ENCODE measurements at places on chromosomes 7 and 10.
A peak's percentile ranks its signal among the peaks of the same experiment; 100 is the strongest.

DNA sequence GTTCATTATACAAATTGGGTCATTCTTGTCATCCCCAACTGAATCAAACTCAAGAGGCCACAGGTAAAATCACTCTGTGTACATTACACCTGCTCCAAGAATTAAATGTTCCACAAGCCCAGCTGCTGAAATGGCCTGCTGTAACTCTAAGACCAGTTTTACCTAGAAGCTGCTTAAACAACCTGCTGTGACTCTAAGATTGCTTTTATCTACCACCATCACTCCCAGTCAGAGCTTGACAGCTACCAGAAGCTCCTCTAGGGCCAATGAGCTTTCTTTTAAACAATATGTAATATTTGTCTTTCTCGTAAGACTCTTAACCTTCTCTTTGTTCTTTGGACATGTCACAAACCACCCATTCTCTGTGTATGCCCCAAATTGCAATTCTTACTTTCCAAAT lies 141.8 kb upstream of the LRGUK start:
- DNase-seq, result no peak

GRCh38 chr7:49927631-49928030 lies 154.2 kb downstream of the VWC2 start:
- no peak for DNase-seq

DNA sequence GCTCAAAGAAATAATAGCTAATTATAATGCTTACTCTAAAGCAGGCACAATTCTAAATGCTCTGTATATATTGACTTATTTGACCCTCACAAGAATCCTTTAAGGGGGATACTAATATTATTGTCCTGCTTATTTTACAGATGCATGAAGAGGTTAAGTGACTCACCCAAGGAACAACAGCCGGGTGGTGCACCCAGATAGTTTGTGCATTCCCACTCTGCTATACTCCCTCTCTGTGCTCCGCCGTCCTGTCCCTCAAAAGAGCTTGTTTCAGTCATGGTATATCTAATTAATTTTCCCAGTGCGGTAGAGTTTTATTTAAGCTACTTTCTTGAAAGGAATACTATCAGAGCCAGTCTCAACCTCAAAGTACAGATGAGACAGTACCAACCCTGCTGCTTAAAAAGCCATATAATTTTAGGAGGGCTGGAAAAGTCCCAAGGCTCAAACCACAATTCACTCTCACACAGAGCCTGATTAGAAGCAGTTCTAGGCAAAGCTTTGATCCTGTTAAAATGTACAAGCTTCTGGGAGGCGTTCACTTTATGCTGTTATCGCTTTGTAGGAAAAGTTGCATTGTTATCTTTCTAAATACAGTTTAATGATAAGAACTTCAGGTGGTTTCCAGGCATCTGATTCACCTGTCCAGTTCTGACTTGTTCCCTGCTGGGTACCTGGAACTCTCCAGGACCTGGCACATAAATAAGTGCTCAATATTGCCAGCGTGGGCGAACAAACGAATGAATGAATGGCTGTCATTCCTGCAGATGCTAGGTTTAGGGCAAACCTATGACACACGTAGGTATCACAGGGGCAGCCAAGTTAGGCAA lies 261.5 kb upstream of the KLF14 start:
- no peak for DNase-seq

DNA sequence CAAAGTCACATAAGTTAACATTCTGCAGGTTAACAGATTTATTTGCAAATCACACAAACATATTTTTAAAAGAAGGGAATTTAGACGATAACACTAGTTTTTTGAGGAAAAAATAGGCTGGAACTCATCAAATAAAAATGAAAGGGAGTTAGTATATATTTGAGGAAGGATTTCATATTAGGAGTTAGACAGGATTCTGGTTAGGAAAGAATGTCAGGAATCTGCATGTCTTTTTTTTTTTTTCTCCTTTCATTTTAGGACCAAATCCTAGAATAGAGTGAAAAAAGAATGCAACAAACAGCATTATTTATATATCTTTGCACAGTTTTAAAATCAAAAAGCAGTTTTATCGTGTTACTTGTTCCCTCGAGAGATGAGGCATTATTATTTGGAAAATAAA lies 8.9 kb upstream of the TRDMT1 start:
- DNase-seq, result no peak

GRCh38 chr7:83150310-83150709 lies 12.4 kb downstream of the PCLO start:
- no peak for DNase-seq

GRCh38 chr10:68156373-68157185 lies 47.3 kb downstream of the MYPN start:
- peak; percentile 75 for DNase-seq

DNA sequence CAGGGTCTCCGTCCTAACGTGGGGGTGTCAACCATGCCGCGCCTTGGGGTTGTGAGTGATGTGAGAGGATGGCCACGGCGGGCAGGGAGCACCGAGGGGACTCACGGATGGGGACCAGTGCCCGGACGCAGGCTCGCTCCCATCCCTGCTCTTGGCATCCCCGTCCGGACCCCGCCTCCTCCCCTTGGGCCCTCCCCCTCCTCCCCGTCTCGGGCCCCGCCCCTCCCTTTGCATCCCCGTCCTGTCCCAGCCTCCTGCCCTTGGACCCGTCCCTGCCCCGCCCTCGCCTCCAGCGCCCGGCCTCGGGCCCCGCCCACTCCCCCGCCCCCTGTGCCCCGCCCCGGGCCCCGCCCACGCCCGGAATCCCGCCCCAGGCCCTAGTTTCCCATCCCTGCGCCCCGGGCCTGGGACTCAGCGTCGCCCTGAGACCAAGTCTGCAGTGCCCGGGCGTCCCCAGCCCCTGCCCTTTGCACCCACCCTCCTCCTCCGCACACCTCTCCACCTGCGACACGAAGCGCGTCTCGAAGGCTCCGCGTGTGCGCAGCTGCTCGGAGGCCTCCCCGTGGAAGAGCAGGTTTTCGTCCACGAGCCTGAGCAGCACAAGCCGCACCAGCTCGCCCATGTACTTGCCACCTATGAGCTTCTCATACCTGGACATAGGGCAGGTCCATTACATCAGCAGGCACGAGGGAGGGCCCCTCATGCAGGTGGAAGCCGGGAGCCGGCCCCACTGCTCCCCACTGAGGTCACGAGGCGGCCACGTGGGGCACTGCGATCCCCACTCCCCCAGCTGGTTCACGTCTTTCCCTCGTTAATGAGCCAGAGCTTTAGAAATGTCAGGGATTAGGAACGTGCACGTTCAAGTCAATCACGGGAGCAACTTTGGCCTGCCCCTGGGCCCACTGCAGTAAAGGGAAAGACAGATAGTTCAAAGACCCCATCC lies 5.1 kb upstream of the MYL7 start:
- no peak for DNase-seq

- no peak for DNase-seq
These were observed 5.0 kb downstream of the TWIST1 start for GRCh38 chr7:19112274-19113001.

- no peak for DNase-seq
These were observed 290.3 kb downstream of the TNS3 start for GRCh38 chr7:47291461-47292081.

DNA sequence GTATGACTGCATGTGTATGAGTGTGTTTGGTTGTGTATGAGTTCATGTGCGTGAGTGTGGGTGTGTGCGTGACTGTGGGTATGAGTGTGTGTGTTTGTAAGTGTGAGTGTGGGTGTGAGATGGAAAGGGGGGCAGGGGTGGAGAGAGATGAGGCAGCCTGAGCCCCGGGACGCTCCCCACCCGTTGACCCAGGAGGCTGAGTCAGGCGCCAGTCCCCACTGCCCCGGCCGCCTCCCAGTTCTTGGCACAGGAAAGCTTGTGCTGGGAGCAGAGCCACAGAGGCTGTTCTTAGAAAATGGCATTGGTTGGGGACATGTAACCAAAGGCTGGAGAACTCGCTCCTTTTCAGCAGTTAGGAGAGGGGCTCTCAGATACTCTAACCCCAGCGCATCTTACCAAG lies 27.8 kb upstream of the NUB1 start:
- DNase-seq, result no peak

GRCh38 chr7:139750459-139751095 lies 27.2 kb downstream of the HIPK2 start:
- DNase-seq, result no peak

DNA sequence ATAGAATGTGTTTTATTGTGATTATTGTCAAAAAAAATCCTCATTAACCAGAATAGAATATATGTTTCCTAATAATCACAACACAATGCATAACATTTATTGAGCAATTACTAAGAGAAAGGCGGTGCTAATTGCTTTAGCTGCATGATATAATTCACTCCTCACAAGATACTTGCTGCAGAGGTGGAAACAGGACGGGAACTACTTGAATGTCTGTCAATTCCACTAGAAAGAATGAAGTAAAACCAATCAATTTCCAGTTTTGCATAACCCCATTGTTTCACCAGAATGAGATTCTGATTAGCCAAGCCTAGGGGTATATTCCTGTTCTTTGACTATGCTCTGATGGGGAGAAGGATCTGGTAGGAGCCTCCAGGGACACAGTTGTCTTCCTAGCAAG lies 239.1 kb upstream of the NRP1 start:
- no peak for DNase-seq

DNA sequence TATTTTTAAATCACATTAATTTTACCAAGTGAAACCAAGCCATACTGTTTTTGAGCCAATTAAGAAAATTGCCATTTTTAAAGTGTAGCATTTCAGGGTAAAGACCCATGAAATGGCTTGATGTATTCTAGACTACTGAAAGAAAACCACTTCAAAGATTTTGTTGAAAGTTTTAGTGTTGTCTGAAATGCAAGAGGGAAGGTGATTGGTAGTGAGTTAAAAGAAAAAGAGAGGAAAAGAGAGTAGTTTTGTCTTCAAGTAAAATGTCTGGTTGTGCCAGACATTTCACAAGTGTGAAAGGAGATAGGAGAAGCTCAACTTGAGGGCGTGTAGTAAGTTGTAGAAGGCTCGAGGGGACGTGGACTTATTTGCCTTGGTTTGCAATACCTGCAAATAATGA lies 41.6 kb downstream of the CALML5 start:
- DNase-seq, result no peak

DNA sequence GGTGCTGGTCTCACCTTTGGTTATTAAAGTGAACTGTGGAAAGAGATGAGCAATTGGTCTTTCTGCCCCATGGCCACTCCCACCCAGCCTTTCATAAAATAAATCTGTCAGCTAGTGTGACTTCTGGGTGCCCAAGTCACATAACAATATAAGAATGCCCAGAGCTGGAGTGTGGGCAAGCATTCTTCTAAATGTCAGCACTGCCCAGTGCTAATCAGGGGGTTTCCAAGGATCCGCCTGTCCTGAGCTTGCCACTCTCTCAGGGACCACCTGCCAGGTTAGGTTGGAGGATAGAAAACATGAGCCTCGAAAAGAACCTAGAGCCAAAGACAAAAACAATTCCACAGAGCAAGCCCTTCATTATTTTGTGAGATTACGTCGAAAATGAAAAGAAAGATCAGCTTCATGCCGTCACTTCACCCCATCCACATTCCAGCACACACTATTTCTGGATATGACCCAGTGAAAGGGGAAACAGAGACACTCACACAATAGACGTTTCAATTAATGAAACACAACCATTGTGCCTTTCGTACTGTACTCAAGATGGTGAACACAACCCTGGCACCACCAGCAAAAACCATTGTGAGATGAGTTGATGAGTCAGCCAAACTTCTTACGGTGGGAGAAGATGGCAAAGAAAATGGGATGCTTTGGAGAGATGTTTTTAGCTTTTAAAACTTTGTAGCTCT lies 30.8 kb downstream of the SCRN1 start:
- DNase-seq, result no peak

DNA sequence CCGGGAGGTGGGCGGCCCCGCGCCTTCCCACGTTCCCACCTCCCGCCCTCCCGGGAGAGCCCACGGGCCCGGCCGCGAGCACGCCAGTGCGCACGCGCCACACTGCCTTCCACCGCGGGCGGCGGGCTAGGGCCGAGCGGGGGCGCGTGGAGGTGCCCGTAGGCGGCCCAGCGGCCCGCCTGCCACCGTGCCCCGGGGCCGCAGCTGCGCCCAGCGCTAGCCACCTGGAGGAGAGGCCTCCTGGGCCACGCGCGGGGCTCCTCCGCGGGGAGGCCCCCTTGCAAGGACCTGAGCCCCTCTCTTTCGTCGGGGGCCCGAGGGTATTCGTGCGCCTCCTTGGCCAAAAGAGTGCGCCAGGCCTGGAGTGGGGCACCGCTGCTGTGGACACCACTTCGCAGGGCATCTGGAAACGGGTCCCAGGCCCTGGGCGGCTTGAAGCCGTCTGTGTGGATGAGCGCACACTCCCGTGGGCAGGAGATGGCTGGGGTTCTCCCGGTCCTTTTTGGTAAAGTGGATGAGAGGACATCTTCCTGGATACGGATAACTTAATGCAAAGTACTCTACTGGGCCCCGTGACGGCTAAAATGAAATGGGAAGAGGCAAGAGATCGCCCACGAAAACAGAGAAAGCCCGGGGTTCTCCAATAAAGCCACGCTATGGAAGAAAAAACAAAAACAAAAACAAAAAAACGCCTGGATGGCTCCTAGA lies 9.0 kb upstream of the EBF3 start:
- no peak for DNase-seq

DNA sequence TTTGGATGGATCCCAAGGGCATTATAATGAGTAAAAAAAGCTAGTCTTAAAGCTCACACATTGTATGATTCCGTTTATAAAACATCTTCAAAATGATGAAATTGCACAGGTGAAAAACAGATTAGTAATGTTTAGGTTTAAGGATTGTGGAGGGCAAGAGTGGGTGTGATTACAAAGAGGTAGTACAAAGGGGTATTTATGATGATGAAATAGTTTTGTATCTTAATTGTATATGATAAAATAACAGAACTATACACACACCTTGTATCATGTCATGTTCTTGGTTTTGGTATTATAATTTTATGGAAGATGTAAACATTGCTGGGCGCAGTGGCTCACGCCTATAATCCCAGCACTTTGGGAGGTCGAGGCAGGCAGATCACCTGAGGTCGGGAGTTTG lies 2.8 kb upstream of the SSC4D start:
- no peak for DNase-seq

DNA sequence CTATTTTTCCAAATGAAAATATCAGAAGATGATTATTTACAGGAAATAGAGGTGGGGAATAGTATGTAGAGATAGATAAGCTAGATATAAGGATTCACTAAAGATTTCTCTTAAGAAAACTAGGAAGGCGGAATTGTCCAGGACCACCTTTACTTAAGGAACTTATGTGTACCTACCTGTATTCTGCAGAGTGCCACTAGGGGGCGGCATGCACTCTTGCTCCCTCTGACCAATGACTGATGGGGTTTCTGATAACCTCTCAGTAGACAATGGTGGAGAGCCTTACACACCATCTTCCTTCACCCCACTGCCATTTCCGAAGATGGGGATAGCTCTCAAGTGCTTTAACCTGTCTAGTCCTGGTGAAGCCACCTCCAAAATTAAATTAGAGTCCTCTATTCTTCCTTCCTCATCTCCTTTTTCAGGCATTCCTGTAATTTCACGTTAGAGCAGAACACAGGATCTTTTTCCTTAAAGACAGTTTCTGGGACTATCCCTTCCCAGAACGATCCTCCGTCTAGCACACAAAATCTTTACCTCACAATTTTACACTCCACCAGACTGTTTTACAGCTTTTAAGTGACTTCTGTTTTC lies 453.1 kb downstream of the SORCS1 start:
- DNase-seq, result no peak

All from renal cortex interstitium (tissue), 15 donors.